ENCODE measurements at places on chromosomes 12 and 14. TPM values are rescaled to one million over a fixed set of nuclear protein-coding genes. Genes with fewer than 3 reads are reported as not detected.

DNA sequence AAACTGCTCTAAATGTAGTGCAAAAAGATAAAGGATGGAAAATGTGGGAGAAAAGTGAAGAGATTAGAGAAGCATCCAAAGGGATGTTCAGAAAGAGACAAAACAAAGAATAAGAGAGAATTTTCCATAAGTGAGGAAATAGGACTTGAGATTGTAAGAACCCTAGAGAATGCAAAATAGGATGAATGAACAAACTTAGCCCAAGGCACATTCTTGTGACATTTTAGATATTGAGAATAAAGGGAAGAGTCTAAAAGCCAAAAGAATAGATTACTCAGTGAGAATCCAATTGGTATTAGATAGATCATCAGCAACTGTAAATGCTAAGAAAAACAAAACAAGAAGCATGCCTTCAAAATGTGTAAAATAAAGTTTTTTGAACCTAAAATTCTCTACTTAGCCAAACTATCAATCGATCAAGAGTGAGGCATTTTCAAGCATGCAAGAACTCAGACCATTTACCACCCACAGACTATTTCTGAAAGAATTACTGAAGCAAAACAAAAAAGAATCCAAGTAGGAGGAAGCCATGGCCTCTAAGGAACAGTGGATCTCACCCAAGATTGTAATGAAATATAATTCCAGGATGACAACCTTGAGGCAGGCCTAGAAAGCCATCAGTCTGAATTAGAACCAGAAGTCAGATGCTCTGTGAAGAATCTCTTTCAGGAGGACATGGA lies 33.5 kb downstream of the DYRK2 start:
- no peak for DNase-seq

Gene LHX5
- not detected for total RNA-seq

GRCh38 chr12:121523741-121524140 lies 57.1 kb downstream of the KDM2B start:
- no peak for DNase-seq

Gene SDR9C7
- not detected for total RNA-seq

- no peak for DNase-seq
Observed at GRCh38 chr14:21090194-21090939, 8.1 kb downstream of the ZNF219 start.

DNA sequence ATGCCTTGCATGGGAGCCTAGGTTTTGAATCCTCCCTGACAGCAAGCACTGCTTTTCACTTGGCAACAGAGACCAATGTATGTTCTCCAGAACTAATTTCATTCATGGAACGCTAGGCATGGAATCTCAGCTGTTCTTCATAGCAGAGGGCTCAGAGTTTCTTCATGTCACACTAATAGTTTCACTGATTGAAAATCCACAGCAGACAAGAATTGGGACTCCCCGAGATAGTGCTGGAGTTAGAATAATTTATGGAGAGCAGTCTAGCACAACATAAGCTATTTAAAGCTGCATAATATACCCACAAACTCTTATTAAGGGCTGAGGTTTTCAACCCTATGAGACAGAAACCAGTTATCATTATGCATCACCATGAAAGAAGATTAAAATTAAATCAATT lies 342.5 kb downstream of the TMEM132D start:
- no peak for DNase-seq

DNA sequence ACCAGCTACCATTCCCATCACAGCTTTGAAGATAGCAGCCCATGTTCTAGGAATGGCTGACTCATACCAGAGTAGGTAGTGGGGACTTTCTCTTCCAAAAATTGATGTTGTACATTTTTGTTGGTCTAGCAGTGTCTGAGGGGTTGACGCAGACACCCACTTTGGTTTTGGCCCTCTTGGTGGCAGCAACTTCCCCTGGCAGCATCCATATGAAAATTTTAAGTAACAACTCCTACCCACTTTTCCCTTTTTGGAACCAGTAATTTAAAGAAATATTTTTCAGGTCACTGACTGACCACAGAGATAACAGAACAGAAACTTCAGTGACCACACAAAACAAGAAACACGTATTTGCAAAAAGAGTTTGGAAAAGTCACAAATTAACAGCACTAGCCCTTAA lies 162.0 kb upstream of the TMCC3 start:
- DNase-seq = no peak

Gene B4GALNT3
- total RNA-seq = 0.17 TPM

DNA sequence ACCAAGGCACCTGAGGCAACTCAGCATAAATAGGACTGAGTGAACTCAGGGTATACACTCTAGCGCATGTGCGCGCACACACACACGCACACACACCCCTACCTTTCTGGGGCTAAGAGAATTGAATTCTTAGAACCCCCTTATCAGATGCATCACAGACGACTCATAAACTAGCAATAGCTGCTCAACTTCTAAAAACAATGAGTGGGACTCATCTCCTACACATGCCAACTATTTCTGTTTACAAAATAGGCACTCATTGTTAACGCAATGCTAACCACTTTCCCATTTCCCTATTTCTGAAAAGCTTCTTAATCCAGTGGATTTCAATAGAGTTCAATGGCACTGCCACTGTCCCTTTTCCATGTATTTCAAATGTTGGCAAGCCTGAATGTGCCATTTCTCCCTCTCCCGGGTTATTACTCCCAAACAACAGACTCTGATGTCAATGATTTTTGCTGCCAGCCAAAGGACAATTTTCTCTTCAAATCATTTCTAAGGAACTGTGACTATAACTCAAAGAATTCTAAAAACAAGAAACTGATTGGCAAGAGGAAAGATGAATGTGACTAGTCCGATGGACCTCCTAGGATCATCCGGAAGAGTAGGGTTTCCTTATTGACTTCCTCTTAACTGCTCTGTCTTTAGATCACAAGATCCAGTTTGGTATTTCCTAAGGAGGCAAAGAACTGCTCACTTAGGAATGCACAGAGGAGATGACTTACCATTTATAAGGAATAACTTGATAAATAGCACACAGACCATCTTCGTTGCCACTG lies 48.8 kb downstream of the SLC38A1 start:
- no peak for DNase-seq

DNA sequence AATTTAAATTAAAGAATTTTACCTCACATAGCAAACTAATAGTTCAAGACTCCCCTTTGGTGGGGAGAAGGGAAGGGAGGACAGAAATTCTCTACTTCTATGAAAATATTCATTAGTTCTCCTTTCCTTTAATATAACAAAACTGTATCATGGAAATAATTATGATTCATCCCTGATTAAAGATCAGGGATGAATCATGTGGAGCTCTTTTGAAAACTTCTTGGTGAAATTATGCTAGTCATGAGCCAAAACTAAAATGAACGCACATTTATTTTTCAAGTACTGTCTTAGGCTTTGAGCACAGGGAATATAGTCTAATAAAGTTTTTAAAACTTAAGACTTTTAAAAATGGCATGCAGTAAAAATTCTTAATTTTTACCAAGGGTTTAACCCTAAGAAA lies 17.1 kb downstream of the TMBIM4 start:
- no peak for DNase-seq

DNA sequence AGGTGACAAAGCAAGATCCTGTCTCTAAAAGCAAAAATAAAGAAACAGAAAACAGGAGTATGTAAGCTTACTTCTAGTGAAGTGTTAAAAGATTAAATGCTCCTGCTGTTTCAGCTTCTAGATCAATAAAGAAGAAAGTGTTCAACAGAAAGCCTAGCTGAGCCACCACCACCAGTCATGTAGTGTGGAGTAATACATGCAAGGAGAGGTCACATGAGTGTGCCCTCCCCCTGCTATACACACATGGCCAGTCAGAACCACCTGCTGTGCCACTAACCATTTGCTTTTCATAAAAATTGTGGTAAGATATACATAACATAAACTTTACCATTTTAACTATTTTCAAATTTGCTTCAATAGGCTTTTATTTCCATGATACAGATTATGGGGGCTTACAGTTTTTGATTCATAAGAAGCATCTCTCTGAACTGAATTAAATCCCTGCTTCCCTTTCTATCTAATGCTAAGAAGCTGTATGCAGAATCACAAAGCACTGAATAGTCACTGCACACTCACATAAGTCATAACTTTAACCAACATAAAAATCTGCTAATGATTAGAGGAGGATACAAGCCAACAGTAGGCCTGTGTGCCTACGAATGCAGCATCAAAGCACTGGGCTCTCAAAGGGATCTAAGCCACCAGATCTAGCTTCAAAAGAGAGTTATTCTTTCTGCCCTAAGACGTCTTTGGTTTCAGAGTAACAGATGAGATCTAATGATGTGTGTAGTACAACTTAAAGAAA lies 515.5 kb downstream of the C12orf50 start:
- no peak for DNase-seq

Gene KRT85
- not detected for total RNA-seq

- no peak for DNase-seq
Observed at GRCh38 chr14:36683083-36683724, 21.5 kb downstream of the PAX9 start.

GRCh38 chr12:11907625-11908024 lies 163.1 kb upstream of the BCL2L14 start:
- no peak for DNase-seq

DNA sequence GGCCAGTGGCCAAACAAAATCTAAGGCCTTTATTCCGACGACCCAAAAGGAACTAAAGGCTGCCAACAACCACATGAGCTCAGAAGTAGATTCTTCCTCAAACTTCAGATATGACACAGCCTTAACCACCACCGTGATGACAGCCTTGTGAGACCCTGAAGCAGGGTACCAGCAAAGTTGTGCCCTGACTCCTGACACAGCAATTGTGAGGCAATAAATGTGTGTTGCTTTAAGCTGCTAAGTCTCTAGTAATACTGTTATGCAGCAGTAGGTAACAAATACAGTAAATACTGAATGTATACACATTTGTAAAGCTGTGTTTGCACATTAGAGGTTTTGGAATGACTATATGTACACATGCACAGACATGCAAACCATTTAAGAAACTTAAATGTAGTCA lies 10.7 kb upstream of the SLC6A13 start:
- DNase-seq = no peak

GRCh38 chr12:65162609-65163008 lies 6.8 kb upstream of the LEMD3 start:
- DNase-seq = no peak

Gene HNRNPA1
- 2,126 TPM for total RNA-seq

DNA sequence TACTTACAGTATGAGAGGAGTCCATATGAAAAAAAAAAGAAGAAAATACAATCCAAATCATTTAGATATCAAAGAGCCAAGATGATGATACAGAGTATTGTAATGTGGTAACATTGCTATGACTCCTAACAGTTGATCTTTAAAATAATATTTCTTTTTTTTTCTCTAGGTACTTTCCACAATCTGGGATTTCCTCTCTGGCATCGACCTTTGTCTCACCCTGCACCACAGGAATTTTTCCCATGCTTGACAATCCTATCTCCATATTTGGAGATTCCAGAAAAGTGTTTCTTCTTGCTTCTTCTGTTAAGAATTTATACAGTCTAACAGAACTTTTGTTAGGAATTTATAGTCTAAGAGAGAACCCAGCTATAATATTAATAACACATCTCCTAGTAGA lies 184.4 kb downstream of the ITPR2 start:
- DNase-seq = no peak

DNA sequence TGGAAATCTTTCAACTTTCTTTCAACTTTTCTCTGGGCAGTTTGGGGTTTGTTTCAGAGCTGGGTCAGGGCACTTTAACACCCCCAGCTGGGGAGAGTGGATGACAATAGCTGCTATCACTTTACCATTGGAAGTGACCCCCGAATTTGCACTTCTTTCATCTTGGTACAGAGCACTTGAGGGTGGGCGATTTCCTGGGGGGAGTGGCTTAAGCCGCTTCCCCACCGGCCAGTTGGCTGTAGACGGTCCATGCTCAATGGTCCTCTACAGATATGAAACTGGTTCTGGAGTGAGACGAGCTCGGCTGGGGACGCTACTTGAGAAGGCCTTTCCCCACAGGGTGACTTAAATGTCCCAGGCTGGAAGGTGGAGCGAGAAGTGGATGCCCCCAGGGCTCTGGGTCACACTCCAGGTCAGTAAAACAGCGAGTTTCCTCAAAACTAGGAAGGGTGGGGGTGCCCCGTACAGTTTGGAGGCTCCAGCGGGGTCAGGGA lies at the start of gene VRTN:
VRTN (plus strand) TSS at position 231 of the 494 bp plus-strand sequence. CDS start 8,313 bp downstream, outside the sequence.
- DNase-seq = no peak

DNA sequence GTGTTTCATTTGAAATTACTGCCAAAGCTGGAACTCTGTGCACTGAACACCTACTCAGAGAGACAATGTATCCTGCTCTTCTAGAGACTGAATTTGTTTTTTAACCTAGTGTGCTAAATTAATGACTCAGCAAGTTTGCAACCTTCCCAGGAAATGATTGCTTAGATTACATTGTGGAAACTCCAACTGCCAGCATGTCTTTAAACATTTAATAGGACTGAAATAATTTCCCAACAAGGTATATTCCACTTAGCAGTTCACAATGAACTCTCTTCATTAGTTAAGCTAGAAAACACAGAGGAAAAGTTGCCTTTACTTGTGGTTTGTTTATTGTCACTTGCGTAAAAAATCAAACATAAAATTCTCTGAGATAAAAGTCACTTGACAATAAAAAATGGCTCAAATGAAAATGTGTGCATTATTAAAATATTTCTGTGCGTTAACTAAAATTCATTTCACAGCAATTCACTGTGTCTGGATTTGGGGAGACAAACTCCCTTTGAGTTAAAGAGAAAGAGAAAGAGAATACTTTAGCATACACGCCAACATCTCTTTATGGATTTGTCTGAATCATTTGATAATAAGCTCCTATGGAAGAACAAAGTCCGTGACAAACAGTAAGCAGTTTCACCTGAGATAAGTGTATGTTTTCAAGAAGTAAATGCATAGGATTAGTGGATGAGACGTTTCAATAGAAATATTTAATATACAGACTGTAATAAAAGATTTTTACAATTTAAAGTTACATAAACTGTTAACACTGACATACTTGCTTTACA lies 284.0 kb downstream of the PRKD1 start:
- DNase-seq = no peak

Gene OTUB2
- total RNA-seq = 0.12 TPM

DNA sequence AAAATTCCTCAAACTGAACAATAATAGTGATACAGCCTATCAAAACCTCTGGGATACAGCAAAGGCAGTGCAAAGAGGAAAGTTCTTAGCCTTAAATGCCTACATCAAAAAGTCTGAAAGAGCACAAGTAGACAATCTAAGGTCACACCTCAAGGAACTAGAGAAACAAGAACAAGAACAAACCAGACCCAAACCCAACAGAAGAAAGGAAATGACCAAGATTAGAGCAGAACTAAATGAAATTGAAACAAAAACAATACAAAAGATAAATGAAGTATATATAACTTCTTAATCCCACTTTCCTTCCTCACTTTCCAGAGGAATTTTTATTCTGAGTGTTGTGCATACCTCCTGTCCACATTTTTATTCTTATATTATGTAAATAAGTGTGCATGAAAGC lies 192.0 kb downstream of the FUT8 start:
- no peak for DNase-seq

DNA sequence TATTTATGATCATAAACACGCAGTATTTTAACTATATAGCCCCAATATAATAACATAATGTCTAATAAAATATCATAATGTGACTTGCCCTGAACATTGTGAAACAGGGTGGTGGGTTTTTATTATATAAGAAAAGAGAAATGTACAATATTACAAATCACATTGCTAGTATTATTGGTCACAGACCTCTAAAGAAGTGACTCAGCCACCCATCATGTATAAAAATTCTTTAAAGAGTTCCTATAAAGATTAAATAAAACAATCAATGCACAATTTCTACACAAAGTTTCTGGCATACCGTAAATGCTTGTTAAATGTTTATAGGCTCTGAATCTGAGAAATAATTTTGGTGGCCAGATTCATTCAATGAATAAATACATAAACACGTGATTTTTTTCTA lies 28.9 kb downstream of the ABCC9 start:
- no peak for DNase-seq

GRCh38 chr12:112597986-112598385 lies 179.2 kb downstream of the PTPN11 start:
- DNase-seq = no peak

Gene APOF
- not detected for total RNA-seq

Gene CCDC60
- total RNA-seq = not detected

Gene MUCL1
- not detected for total RNA-seq
